ENCODE measurements at places on chromosomes 4 and X.
A peak's percentile ranks its signal among the peaks of the same experiment; 100 is the strongest.

DNA sequence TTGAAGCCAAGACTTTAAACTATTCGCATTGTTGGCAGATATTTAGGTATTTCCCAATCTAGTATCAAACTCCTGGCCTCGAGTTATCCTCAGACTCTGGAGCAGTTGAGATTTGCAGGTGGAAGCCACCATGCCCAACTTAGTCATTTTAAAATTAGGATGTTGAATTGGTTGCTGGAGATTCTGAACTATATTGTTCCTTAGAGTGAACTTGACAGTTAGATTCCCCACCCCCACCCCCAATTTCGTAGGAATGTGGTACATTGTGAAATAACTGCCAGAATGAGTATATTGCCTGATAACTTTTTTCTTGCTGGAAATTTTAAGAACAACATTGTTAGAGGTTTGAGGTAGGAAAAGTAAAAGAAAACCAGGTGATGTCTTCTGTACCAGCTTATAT, 2.3 kb downstream of the NOCT start:
- DNase-seq = no peak

DNA sequence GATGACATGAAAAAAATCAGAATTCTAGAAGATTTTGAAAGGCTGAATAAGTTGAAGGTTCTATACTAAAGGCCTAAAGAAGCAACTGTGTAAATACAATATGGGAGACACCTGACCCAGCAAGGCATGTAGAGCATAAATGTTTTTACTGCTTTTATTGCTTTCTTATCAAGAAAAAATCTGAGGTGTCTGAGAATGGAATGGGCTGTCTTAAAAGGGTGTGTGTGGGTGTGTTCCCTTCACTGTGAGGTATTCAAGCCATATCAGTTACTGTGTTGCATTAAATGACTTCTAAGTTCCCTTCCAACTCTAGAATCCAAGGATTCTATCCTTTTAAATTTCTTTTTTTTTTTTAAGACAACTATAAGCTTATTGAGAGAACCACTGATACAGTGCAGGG, 15.7 kb downstream of the ATP8A1 start:
- DNase-seq = no peak

DNA sequence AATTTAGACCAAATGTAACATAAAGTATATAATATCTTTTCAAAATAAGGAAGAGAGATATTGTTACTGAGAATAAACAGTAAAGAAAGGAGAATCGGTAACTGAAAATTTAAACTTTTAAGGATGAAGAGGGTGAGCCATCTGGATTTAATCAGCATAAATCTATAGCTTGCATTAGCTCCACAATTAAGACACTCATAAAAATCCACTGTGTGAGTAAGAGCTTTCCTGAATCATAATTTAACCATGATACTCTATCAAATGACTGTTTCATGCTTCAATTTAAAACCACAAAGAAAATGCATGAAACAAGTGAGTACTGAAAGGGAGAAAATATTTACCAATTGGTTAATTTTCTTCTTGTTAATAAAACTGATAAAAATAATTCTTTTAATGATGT, 951.5 kb upstream of the SLIT2 start:
- no peak for DNase-seq

GRCh38 chrX:154840856-154841255, 6.4 kb upstream of the SMIM9 start:
- peak; percentile 10 for DNase-seq

GRCh38 chr4:95304898-95305297, 243.9 kb downstream of the UNC5C start:
- no peak for DNase-seq

GRCh38 chr4:139643042-139643895, 22.4 kb upstream of the MGST2 start:
- no peak for DNase-seq

- no peak for DNase-seq
Observed at GRCh38 chr4:79287718-79288117, 38.1 kb downstream of the NAA11 start.

DNA sequence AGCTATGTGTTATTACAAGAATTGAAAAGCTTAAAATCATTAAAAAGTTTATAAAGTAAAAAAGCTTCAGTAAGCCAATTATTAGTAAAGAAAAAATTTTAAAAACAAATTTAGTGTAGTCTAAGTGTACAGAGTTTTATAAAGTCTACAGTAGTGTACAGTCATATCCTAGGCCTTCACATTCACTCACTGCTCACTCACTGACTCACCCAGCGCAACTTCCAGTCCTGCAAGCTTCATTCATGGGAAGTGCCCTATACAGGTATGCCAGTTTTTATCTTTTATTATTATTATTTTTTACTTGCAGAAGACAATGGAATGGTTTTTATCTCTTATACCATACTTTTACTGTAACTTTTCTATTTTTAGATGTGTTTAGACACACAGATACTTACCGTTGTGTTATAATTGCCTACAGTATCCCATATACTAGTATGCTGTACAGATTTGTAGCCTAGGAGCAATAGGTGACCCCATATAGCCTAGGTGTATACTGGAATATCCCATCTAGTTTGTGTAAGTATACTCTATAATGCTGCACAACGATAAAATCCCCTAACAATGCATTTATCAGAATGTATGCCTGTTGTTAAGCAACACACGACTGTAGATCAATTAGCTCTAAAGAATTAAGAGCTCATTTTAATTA, 230.7 kb downstream of the DCLK2 start:
- DNase-seq = no peak

- DNase-seq = no peak
Observed at GRCh38 chr4:39900966-39901365, 76.7 kb downstream of the PDS5A start.

DNA sequence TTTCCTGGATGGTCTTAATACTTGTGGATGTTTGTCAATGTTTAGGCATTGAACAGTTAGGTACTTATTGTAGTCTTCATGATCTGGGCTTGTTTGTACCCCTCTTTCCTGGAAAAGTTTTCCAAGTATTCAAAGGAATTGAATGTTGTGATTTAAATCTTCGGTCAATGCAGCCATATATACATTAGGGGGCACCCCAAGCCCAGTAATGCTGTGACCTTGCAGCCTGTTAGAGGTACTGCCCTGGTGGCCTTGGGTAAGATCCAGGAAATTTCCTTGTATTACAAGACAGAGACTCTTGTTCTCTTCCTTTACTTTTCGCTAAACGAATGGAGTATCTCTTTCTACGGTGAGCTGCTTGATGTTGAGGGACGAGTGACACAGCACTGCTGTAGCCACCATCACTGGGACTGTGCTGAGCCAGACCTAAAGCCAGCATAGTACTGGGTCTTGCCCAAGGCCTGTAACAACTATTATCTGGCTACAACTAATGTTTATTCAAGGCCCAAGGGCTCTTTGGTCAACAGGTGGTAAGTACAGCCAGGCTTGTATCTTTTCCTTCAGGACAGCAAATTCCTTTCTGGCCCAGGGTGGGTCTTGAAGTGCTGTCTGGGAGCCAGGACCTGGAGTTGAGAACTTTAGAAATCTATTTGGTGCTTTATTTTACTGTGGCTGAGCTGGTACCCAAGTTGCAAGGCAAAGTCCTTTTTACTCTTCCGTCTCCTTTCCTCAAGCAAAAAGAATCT, 118.3 kb upstream of the ATOH1 start:
- no peak for DNase-seq

DNA sequence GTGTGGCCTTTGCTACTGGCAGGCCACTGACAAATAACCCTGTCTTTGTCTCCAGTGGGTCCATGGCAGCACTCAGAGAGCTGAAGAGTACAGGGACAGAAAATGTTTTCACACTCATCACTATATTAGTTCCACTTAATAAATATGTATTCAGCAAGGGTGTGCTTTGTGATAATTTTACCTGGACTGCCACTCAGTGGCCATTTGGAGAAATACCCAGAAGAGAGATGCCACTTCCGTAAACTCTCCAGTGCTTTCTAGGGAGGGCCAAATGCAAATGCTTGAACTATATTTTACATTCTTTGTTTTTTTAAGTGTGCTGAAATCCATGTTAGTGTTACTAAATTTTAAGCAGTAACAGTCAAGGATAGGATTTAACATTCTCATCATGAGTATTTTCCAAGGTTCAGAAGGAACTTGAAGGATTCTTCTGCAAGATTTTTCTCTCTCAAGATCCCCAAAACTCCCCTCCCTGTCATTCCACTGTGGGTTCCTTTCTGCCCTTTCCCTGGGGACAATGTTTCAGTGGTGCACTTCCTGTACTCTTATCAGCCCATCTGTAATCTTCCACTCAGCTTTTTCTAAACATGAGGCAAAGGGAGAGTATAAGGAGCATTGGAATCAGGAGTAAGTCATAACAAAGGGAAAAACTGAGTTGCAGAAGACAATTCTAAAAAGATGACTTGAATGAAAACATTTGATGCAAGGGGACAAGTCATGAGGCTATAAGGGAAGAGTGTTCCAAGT, 46.0 kb downstream of the TFDP3 start:
- DNase-seq = no peak

GRCh38 chrX:154295664-154296310, at the start of gene TKTL1:
Gene TKTL1, plus strand, starts transcription at chrX:154295795. Its CDS starts 65 bp downstream, at chrX:154295860.
- DNase-seq = no peak

DNA sequence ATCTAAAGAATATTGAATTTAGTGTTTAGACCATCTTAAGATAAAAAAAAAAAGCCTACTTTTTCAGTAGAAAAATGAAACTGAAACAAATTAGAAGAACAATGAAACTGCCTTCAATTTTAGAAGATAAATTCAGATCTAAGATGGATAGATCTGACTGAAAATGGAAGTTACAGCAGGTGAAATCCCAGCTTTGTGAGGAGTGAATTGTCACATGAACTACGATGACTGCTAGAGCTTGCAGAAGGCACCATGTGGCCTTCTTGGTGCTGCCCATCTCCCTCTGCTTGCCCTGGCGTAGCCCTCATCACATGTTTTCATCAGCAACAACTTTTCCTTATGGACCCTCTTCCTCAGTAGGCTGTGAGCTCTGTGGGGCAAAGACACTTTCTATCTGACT, 51.4 kb upstream of the EMCN start:
- DNase-seq = no peak

DNA sequence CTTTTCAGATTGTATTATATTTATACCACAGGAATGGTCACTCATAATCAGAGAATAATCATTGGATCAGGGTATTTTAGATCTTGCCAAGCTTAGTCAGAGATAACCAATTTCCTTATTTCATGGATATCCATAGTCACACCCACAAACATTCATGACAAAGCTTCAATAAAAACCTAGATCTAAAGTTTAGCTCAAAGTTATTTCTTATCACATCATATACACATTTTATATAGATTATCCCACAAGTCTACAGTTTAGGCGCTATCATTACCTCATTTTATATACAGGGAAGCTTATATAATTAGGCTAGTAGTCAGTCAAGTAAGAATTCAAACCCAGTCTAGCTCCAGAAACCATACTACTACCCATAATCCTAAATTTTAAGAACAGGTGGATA, 82.3 kb downstream of the SLC10A7 start:
- no peak for DNase-seq

DNA sequence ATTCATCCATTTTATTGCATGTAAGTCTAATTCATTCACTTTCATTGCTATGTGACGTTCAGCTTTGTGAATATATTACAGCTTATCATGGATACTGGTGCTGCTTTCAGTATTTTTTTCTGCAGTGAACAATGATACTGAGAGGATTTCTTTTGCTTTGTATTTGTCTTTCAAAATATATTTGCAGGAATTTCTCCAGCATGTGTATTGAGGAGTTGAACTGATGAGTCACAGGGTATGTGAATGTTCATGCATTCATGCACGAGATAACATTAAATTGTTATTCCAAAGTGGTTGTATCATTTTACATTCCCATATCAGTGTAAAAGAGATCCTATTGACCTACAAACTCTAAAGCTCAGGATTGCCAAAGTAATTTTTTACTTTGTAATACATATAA, 283.8 kb upstream of the ARSJ start:
- DNase-seq = no peak

- no peak for DNase-seq
Observed at GRCh38 chrX:71623714-71624113, 5.4 kb upstream of the CXCR3 start.

- DNase-seq = peak; percentile 33
Observed at GRCh38 chr4:38562751-38563198, 101.2 kb upstream of the KLF3 start.

DNA sequence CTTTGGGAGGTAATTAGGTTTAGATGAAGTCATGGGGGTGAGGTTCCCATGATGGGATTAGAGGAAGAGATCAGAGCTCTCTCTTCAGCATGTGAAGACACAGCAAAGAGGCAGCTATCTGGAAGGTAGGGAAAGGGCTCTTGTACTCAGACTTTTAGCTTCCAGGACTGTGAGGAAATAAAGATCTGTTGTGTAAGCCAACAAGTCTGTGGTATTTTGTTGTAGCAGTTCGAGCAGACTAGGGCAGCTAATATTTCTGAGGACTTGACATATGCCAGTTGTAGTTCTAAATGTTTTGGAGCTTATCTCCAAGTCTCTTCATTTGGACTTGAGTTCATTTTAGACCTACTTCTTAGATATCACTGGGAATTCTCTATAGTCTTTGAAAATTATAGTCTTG, 137.3 kb upstream of the PDE5A start:
- DNase-seq = no peak

GRCh38 chrX:67587946-67588624, 44.3 kb downstream of the AR start:
- DNase-seq = no peak

- DNase-seq = peak; percentile 80
Observed at GRCh38 chr4:55866973-55867574, 13.6 kb downstream of the EXOC1 start.

DNA sequence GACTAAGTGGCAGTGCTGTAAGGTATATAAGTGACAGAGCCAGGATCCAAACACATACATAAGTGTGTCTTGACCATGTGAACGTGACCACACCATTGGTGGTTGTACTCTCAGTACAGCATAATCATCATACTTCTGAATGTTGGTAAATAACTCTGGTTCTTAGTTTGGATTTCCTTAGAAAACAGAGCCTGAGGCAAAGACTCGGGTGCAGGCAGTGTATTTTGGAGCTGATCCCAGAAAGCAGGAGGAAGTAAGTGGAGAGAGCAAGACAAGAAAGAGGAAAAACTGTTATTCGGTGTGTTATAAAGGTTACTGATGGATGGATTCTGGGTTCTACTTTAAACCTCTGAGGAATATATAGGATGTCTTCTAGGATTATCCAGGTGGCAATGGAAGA, 127.9 kb downstream of the SLC39A8 start:
- no peak for DNase-seq

- DNase-seq = no peak
Observed at GRCh38 chr4:73434311-73434710, 1.7 kb upstream of the AFP start.

GRCh38 chrX:2901367-2902036, 27.6 kb downstream of the ARSD start:
- DNase-seq = no peak

DNA sequence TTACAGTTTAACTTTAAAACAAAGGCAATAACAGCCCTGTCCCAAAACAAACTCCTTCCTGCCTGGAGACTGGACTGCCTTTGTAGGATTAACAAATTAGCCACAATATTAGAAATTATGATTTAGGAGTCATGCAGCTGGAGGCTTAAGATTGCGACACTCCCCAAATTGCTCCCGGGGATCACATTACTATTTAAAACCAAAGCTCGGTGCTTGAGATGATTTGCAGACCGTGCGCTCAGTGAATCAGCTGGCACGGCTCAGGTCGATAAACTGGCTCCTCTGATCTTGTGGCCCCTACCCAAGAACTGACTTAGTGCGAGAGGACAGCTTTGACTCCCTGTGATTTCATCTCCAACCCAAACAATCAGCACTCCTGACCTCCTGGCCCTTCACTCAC, 829.3 kb downstream of the NLGN4X start:
- DNase-seq = no peak

All from SHP77 treated with DMSO at 0.1 percent for 48 hours (cell line).